T1000 (cell line): ENCODE measurements at places on chromosomes 3 and 15.
A peak's percentile ranks its signal among the peaks of the same experiment; 100 is the strongest.

DNA sequence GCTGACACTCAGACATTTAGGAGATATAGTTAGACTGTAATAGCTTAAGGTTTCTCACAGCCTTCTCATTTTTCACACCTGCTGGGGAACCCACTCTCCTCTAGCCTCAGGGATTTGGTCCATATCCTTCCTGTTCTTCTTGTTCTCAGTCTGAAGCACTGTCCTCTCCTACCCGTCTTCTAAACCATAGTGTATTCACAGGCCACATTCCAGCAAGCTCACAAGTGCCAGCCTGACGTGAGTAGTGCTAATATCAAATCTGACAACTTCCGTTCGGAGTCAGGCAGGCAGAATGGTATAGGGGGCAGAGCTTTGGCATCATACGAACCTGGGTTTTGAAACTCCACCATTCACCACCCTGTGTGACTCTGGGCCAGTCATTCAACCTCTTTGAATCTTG, 6.9 kb upstream of the CA12 start:
- DNase-seq, result no peak

- DNase-seq, result no peak
Observed at GRCh38 chr3:129441782-129442181, 1.8 kb downstream of the IFT122 start.

- DNase-seq, result no peak
Observed at GRCh38 chr15:67180035-67180434, 74.4 kb downstream of the AAGAB start.

GRCh38 chr15:41886741-41887140, 7.1 kb downstream of the SPTBN5 start:
- no peak for DNase-seq

DNA sequence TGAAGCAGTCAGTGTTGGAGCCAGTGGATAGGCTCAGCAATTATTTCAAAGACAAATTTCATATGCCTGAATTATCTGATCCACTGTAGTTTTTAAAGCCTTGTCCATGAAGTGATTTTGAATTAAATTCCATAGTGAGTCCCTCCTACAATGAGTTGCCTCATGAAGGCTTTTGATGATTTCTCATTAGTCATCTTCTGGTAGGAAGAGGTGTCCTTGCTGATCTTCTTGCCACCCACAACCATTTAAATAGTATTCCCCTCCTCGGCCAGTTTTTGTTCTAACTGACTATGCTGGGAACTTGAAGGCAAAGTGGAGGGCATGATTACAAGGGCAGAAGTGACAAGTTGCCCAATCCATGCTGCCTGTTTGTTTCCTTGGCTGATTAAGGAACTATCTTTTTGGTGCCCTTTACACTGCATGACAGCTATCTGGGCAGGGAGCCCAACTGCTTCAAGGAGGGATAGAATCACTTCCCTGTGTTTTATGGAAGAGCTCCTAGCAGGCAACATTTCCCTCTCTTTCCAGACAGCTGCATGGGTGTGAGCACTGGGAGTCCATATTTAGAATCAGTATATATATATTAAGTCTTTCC, 617.5 kb downstream of the ZPLD1 start:
- DNase-seq, result no peak

DNA sequence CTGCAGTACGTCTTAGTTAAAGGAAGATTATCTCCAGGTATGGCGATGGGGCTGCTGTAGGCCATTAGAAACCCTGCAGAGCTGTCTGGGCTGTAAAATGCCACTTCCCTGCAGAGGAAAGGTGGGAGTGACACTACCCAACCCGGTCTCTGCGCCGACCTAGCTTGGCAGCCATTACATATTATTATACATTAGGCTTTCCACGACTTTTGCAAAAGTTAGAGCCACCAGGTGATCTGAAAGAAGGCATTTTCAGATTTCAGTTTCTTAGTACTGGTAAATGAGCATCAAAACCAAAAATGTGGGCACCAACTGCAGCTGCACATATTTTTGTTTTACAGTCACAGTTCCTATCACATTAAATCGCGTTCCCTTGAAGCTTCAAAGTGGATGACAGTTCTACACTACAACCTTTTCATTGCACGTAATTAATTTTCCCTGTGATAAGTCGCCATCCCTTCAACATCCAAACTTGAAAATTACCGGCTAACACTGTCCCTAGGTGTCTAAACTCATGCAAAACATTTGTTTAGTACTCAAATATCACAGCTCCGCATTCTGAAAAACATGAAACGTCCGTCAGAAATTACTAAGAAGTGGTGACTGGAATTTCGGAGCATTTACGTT, 81.4 kb upstream of the CHD2 start:
- no peak for DNase-seq

DNA sequence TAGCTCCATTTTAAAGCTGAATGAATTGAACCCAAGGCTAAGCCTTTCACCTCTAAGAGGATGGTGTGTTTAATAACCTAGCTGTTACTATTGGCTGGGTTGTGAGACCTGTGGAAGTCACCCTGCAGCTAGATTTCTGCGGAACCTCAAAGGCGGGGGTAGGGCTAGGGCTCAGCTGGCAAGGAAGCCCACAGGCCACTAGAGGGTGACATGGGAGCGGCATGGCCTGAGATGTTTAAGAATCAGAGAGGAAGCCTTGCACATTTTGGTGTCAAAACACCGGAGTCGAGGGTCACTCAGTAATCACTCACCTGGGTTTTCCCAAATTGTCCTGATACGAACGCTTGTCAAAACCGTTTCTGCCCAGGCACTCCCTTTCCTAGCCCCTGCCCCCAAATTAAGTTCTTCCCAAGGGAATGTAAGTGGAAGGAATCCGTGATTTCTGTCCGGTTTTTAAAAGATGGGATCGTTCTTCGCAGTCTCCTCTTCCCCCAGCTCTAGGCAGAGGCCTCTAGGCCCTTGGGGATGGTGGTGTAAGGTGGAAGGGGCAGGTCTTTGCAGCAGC, 3.8 kb upstream of the ACAD9 start:
- DNase-seq, result no peak

- no peak for DNase-seq
Observed at GRCh38 chr15:69648212-69648611, 195.6 kb downstream of the RPLP1 start.

- no peak for DNase-seq
Observed at GRCh38 chr3:138348754-138349739, 668 bp downstream of the MRAS start.

DNA sequence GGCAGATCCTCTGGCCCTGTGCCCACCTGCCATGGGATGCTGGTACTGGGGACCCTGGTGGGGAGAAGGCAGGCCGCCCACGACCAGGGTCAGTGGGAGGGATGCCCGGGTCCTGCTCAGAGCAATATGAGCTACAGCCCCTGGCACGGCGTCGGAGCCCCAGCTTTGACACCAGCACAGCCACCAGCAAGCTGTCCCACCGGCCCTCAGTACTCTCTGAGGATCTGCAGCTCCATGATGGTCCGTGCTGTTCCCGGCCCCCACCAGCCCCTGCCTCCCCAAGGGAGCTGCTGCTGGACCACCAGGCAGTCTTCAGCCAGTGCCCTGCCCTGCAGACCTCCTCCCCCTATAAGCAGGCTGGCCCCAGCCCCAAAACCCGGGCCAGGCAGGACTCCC, 11.5 kb downstream of the DISP2 start:
- no peak for DNase-seq

- no peak for DNase-seq
Observed at GRCh38 chr3:62843508-62843907, 31.7 kb downstream of the CADPS start.

DNA sequence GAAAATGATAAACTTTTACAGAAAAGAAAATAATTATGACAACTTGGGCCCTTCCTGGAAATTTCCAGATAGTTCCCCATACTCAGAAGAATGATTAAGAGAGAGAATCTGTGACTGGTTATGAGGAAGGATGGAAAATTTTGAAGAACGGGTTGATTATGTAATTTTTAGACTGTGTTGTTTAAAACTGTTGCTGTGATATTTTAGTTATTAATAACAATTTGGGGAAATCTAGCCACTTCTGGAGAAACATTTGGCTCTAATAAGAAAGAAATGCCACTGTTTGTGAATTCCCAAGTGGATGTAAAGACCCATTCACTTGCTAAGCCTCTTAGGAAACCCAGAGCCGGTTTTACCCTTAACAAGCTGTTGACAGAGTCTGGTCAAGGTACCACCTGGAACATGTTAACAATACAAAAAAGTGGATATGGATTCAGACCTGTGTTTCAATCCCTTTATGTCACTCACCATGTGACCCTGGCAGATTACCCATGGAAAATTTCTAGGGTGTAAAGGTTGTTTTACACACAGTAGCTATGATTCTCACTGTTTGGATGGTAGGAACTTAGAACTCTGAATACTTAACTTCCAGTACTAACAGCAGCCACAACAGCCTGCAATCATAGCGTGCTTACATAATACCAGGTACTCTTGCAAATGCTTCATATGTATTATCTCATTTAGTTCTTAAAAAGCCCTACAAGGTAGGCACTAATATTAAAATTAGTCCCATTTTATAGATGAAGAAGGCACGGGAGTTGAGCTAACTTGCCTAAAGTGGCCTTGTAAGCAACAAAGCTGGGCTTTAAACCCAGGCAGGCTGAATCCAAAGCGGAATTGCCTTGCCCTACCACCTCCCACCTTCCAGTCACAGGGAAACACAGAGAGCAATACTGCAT, 32.0 kb downstream of the ZBTB38 start:
- no peak for DNase-seq

- DNase-seq, result peak; percentile 77
Observed at GRCh38 chr3:45593708-45594601, 596 bp upstream of the LIMD1 start.

DNA sequence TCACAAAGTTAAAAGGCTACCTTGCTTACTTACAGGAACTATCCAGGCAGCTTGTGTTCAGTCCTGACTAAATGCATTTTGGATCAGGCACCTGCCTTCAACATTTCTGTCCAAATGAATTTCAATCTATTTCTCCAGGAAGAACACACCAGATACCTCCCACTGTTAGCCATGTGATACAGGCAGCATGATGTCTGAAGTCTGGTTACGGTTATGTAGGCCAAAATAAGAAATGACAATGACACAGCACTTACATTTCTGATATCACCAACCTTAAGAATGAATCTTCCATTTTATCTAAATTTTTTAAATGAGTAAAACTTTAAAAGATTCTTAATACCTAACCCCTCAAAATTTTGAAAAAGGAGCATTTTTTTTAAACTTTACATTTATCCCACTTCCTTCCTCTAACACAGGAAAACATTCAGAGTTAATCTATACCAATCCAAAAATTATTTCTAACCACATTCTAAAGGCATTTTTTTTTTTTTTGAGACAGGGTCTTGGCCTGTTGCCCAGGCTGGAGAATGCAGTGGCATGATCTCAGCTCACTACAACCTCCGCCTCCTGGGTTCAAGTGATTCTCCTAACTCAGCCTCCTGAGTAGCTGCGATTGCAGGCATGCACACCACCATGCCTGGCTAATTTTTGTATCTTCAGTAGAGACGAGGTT, at the start of gene MAP4:
TSS of gene MAP4 (minus strand) at position 116 of the 673 bp plus-strand sequence. CDS start 17,556 bp downstream, outside the sequence.
- no peak for DNase-seq
